ENCODE measurements at places on chromosomes 5 and 9.

- no peak for DNase-seq
Measured at GRCh38 chr5:160930406-160930805, 78.4 kb upstream of the ATP10B start.

DNA sequence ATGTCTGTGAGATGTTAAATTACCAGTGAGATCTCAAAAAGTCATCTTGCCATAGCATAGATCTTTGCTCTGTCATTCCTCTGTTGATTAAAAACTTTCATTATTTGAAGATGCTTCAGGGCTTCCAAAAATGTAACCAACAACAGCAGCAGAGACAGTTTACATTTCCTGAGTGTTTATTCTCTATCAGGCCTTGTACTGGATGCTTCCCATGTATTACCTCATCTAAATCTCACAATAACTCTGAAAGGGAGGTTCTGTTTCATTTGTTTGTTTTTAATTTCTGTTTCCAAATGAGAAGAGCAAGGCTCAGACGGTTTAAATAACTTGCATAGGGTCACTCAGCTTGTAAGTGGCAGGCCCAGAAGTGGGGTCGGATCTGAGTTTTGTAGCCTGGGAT, 45.2 kb downstream of the MRRF start:
- no peak for DNase-seq

- DNase-seq = peak; percentile 7
Measured at GRCh38 chr5:172771439-172772111, 580 bp upstream of the DUSP1 start.

DNA sequence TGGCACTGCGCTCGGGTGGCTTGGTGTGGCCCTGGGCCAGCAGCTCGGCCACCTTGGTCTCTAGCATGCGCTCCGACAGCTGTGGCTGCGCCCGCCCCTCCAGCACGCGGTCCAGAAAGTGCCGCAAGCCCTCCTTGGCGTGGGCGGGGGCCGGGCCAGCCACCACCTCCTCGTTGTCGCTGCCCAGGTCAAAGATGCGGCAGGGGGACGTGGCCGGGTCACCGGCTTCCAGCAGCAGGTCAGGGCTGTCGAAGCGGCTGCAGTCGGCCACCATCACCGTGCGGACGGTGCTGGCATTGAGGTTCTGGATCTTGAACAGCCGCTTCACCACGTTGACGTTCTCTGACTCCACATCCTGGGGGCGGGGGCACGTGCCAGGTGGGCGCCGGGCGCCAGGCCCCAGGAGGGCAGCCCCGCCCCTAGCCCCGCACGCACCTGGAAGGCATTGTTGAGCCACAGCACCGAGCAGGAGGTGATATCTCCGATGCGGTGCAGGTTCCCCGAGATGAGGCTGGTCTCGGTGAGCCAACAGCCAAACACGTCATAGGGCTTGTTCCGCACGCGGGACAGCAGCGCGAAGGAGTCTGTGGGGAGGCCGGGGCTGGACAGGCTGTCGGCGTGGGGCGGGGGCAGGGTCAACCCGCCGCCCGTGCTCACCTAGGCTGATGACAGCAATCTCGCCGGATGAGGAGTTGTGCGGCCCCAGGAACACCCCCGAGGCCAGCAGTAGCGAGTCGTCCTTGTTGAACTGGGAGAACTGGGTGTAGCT, 2.2 kb downstream of the FBXW5 start:
- DNase-seq = no peak

DNA sequence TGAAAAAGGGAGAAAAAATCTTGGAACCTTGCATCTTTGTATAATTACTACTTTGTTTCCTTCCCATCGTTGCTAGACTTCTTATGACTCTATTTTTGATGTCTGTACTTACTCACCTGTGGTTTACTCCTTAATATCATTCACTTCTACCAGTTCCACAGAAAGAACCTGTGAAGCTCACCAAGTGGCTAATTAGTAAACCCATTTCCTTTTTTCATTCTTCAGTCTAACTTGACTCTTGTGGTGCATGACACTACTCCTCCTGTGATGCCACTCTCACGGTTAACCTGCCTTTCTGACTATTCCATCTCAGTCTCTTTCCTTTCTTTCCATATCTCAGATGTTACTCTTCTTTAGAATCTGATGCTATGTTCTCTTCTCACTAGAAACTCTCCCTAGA, 14.6 kb downstream of the RECK start:
- DNase-seq = no peak

DNA sequence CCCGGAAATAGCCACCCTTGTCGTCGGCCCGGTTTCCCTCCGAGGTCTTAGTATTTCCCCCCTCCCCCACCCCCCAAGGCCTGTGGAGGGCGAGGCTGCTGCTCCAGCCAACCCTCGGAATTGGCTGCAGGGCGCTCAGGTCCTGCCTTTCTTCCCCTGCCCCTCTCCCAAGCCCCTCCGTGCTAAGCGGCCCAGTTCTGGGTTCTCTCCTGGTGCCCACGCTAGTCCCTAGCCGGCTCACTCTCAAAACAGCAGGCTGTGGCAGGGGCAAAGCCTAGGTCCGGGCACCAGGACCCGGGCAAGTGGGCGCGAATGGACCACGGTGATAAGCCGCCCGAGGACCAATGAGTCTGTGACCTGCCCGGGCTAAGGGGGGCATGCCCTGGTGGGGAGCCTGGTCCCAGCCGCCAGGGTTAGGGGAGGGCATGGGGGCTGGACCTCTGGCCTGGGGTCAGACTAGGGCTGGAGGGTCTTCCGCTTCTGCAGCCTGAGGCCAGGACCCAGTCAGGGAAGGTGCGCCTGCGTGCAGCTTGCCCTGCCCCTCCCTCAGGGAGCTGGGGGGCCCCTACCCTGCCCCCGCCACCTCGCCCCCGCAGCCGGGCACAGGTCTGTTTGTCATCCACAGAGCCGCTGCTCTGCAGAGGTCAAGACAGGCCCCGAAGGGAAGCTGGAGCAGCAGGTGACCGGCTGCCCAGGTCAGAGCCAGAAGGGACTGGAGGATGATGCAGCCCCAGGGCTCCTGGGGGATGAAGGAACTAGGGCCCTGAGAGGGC, 5.0 kb upstream of the IRX4 start:
- no peak for DNase-seq

- peak; percentile 3 for DNase-seq
Measured at GRCh38 chr5:164784230-164784629, 1278.8 kb downstream of the MAT2B start.

DNA sequence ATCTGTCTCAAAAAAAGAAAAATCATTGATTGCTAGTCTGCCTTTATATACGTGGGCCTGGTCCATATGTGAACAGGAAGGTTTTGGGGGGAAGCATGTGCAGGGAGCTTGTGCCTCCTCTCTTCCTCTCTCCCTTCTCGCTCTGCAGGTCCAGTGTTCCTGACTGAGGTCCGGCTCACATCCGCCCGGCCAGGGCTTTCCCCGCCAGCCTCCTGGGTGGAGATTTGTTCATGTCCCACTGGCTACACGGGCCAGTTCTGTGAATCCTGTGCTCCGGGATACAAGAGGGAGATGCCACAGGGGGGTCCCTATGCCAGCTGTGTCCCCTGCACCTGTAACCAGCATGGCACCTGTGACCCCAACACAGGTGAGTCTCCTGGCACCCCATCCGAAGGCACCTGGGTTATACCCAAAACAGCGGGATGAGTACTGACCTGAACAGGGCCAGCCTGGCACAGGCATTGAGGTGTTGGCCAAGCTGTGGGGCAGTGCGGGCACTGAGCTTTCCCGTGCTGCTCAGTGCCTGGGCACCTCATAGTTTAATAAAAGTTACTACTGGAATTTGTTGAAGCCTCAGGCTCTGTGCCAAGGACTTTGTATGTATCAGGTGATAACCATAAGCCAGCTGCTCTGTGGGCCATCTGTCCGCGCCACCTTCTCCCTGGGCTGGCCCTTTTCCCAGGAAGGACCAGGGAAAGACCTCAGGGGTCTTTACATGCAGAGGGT, 39.4 kb upstream of the AIF1L start:
- DNase-seq = no peak

GRCh38 chr9:107109324-107109723, 173.8 kb upstream of the RAD23B start:
- no peak for DNase-seq

DNA sequence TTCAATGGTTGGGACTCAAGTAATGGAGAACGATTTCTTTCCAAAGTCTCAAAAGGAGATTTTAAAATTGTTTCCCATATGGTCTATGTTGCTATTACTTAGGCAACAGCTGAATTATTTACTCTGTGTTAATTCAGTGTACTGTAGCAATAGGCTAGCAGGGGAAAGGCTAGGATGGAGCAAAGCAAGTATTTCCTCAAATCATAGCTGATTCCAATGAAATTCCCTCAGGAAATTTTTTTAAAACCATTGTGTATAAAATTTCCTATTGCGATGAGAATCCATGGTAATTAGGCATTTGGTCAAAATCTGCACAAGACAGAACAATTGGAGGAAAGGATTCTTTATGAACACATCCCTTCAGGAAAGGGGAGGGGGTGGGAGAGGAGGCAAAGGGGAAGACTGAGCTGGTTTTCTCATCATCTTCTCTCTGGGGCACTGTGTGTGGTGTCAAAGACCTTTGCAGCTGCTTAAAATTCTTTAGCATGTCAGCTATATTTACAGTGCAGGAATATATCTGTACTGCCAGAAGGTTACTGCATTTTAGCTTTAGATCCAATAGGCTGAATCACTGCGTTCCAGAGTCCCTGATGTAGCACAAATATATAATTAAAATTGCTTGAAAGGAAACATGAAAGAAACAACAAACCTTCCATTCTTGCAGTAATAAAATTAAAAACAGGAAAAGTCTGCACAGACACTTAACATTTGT, 95.3 kb downstream of the ZNF608 start:
- no peak for DNase-seq

GRCh38 chr9:549455-549997, 292.0 kb upstream of the DMRT1 start:
- DNase-seq = no peak

- DNase-seq = no peak
Measured at GRCh38 chr9:18985464-18985951, 47.5 kb downstream of the SAXO1 start.

DNA sequence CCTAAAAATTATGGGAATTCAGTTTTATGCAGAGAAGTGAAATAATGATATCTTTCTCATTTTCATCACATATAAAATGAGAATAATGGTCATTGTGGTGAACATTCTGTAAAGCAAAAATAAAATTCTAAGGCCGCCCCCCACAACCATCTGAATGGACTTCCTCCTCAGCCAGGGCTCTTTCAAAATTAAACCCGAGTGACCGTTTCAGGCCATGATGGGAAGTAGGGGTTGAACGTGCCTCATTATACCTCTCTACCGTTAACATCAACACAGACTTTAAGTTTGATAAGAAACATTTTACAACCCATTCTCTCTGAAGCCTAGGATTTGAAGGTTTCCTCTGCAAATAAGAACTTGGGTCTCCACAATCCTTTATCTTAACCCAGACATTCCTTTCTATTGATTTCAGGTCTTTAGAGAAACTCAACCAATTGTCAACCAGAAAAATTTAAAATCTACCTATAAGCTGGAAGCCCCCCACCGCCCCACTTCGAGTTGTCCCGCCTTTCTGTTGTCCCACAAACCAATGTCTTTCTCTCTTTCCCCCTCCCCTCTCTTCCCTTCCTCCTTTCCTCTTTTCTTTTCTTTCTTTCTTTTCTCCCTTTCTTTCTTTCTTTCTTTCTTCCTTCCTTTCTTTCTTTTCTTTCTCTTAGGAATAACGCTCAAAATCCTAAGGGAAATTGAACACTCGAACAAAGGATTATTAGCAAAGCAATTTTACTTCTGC, 1.7 kb upstream of the TMCO6 start:
- peak; percentile 51 for DNase-seq

DNA sequence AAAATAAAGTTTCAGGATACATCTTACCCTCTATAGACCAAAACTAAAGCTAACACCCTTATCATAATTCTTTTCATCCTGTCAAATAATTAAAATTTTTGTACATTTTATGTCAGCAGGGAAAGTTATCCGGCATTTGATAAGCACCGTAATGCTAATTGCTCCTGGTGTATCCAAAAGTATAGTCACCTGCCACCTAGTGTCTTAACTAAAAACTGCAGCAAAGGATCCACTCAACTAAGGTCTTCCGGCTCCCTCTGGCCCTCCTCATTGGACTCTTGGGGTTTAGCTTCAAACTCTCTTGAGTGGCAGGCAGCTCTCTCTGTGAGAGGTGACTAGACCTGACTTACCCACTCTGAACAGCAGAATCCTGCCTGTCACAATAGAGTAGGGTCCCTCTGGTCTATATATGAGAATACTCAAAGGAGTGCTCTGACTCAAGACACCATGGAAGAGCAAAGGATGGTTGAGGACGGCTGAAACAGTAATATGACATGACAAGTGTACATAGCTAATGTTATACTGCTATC, 60.4 kb upstream of the CAST start:
- DNase-seq = peak; percentile 77

DNA sequence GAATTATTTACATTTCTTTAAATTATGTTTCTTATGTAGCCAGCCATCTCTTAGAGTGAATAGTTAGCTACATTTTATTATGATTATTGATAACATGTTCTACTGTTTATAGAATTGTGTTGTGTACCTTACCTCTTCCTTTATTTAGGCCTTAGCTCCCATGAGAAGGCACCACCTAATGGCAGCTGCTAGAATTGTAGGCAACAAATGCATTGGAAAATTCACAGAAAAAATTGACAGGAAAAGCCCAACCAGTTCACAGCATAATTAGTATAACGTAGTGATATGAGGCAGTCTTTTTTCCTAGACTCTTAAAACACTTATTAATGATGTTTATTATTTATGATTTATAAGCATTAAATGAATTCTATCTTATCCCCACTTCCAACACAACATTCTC, 175.8 kb downstream of the WDR70 start:
- DNase-seq = peak; percentile 25

GRCh38 chr9:78830301-78830700, 533.4 kb downstream of the PSAT1 start:
- no peak for DNase-seq

- no peak for DNase-seq
Measured at GRCh38 chr5:151562019-151562707, 29.0 kb downstream of the FAT2 start.

All from inflammatory macrophage (primary cell).